ENCODE measurements at places on chromosomes 1 and 21.

DNA sequence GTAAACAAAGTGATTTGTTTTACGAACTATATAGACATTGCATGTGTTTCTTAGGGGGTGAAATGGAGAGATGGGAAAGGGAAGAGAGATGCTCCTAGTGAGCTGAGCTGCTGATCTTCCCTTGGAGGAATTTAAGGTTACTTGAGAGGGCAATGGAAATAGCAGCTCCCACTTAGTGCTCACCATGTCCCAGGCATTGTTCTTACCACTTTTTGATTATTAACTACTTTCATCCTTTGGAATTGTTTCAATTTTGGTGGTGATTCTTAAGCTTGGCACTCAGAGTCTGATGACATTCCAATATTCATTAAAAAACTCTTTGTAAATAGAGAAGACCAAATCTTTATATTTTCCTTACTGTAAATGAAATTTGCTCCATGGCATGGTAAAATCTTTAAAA is 124.9 kb downstream of the ITSN1 start:
- DNase-seq: no peak

DNA sequence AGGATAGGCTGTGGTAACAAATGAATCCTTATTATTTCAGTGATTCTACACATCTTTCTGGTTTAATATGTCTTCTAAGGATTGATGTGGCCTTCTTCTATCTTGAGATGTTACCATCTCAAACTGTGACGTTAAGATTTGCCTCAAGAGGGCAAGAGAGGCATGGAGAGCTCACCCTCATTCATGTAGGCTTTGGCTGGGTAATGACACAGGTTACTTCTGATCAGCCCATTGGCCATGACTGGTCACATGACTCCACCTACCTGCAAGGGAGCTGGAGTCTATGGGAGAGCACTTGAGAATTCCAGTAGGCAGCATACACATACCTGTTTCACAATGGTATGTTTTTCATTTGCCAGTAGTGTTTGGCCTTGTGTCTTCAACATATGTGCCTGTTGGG is 30.0 kb downstream of the CACHD1 start:
- DNase-seq: no peak

- no peak for DNase-seq
Observed at GRCh38 chr1:13992489-13993285, 292.7 kb downstream of the PRDM2 start.

DNA sequence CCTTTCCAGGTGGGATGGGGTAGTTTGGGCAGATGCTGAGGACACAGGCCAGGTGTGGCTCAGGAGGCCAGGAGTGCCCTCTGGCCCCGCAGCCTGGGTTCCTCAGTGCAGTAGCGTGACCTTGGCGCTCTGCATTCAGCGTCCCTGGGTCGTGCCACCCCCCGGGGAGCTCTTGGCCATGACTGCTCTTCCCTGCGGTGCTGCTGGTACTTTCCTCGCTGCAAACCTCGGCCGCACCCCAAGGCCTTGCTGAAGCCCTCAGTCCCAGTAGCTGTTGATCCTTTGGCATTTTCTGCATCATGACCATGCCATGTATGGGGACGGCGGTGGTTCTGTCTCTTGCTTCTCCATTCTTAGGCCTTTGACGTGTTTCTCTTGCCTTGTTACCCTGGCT is 13.8 kb downstream of the SLX9 start:
- DNase-seq: no peak

DNA sequence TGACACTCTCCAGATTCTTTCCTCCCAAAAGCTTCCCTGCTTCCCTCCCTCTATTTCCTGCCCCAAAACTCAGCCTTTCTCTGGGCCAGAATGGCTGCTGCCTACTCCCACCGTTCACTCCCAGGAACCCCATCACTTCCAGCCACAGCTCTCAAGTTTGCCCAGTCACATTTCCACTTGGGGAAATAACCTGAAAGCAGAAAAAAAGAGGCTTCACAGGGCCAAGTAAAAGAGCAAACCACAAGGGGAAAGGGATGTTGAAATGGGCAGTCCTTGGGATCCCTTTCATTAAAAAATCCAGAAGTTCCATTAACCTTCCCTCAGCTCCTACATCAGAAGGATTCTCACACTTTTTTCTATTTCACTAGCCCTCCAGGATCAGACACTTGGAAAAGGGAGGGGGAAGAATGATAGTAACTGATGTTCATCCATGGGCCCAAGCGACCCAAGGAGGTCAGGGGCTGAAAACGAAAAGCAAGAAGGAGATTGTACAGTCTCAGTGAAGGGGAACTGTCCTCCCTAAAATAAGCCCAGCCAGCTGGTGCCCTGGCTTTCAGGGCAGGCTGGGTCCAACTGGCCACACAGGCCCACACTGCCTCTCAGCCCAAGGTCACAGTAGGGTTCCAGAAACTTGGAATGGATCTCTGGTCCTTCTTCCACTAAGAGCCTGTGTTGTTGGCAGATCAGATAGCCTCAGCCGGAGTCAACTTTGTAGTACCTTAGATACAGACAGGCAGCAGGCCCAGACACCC is 49.7 kb downstream of the DMAP1 start:
- no peak for DNase-seq

GRCh38 chr1:226406401-226406881 is 1.5 kb downstream of the PARP1 start:
- no peak for DNase-seq

DNA sequence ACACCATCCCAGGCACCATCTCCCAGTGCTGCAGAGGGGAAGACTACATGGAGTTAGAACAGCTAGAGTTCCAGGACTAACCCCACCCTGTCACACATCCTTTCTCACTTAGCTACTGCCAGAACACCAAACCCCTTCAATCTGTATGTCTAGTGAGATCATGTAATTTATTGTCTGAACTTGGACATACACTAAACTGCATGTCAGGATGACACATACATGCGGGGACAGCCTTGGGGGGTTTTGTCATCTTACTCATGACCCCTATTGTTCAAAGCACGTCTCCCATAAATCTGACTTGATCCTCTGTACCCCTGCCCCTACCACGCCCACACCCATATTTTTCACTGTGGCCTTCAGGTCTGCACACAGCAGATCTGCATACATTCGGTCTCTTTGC is 71.3 kb downstream of the GABPA start:
- no peak for DNase-seq

DNA sequence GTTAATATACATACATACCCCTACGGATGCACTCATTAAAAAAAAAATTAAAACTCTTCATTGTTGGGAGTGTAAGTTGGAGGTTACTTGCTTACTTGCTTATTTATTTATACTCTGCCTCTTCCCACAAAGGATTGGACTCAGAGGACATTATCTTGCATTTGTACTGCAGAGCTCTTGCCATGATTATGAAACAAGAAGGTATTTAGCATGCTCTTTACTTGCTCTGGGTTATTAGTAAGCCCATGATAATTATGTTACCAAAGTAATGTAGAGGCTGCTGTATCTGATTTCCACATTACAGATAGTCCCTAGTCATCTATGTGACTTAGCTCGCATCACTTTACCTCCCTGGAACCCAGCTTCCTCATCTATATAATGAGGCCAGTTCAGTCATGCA is 355.1 kb upstream of the PTBP2 start:
- no peak for DNase-seq

DNA sequence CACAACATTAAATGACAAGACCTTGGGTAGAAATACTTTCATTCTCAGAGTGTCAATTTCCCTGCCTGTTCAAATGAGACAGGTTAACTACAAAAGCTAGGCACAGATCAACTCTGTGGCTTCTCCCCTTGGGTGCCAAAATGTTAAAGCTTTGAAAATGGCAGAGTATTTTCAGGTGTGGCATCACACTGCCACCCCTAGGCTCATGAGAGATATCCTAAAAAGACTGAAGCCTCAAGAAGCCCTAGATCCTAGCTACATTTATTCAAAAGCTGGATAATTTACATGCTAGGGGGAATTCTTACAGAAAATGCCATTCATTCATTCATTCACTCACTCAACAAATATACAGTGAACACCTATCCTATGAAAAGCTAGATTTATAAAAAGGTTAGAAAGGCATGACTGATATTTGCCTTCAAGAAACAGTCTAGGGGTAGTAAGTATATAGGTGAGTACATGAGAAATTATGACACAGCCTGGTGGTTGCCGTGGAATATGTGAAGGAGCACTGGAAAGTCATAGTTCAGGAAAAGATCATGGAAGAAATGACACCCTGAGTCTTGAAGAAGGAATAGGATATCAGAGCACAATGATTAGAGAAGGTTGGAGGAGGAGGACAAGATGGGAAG is 15.9 kb upstream of the RAB4A start:
- no peak for DNase-seq

- DNase-seq: no peak
Observed at GRCh38 chr1:29828526-29829447, 592.5 kb downstream of the PTPRU start.

Data from LNCaP clone FGC (cell line).